ENCODE measurements at places on chromosomes 11 and 22.

DNA sequence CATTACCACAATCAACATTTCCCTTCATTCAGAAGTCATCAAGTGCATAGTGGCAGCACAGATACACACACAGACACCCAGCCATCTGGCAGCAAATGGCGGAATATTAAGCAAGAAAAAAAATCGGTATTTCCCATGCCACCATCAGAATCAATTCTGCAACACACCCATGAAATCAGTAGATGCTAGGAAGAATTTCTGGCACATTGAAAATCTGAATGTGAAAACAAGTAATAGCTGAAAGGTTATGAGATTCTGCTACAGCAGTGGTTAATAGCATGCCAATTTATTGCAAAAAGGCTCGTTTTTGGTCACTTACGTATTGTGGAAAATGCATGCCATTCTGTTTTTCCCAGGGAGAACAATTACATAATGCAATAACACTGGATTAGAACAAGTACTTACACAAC, 91.1 kb downstream of the PICALM start:
- no peak for DNase-seq

GRCh38 chr22:49735901-49736421, 91.7 kb downstream of the BRD1 start:
- DNase-seq: no peak

GRCh38 chr11:35013514-35014233, 97.3 kb downstream of the PDHX start:
- no peak for DNase-seq

- no peak for DNase-seq
These were observed 48.2 kb downstream of the KIAA1671 start for GRCh38 chr22:25000686-25001085.

- no peak for DNase-seq
These were observed 96.1 kb downstream of the FDX1 start for GRCh38 chr11:110525883-110526282.

DNA sequence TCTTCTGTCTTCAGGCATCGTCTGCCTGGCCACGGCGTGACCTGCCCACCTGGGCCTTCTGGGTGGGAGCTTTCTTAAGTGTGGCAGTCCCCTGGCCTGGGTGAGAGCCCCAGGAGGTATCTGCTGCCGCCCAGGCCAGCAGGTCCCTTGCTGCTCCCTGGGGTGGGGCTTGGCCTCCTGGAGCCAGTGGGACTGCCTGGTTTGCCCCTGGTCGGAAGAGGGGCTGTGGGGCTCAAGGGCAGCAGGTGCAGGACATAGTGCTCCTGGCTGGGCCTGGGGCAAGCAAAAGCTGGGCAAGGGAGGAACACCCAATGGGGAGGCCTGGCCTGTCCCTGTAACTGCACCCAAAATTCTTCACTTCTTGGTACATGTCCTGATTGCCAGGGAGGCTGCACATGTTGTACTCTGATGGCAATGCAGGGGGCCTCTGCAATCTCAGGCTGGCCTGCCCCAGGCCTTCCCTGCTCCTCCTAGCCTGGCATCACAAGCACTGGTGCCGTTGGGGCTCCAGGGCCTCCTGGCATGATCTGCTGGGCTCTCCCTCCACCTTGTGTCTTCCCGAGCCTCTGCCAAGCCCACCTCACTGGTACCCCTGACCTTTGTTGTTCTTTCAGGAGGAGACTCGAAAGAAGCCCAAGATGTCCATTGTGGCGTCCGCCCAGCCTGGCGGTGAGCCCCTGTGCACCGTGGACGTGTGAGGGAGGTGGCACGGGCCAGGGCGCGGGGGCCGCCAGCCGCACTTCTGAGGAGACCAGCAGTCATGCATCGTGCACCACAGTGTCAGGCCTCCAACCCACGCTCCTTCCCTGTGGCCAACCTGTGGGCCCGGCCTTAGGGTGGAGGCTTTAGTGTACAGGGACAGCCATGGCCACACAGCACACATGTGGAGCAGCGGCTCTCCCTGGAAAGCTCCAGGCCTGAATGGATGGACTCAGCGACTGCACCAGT, 6.2 kb upstream of the RANBP1 start:
- no peak for DNase-seq

DNA sequence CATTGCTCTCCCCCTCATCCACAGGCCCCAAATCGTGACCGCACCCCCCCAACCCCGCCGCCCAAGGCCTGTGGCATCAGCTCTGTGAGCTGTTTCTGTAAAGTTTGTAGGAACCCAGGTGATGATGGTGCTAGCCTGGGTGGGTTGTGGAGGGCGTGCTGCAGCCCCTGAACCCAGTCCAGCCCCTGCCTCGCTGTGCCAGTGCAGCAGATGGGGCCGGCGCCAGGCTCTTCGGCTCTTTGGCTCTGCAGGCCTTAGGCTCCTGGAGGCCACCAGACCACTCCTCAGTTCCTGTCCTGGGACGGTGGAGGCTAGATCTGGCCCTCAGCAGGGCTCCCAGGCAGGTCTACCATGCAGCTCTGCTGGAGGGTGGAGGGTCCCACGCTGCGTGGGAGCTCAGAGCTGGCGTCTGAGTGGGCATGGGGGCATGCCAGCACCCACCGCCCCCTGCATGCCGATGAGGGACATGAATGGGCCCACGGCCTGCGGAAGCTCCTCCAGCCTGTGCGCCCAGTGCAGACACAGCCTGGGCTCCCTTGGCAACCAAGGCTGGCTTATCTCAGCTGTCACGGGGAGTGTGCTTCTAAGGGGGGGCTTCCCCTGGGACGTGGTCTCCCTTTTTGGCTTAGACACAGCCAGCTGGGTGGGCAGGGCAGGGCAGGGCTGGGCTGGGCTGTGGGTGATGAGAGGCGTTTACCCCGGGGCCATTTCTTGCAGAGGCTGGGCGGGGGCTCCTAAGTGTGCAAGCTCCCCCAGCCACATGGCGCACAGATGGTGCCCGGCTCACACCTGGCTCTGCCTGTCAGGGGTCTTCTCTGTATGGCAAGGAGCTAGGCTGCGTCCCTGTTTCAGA, 1187.6 kb downstream of the BRD1 start:
- no peak for DNase-seq

- peak; percentile 89 for DNase-seq
These were observed 28.6 kb upstream of the RASL10A start for GRCh38 chr22:29344137-29344536.

- DNase-seq: peak; percentile 69
These were observed 67.1 kb downstream of the CD82 start for GRCh38 chr11:44632466-44633123.

Measured in ELF-1 (cell line).